ENCODE measurements at places on chromosomes 12 and 14. TPM values are rescaled to one million over a fixed set of nuclear protein-coding genes. Genes with fewer than 3 reads are reported as not detected.

The HSPA2 gene
- 16.3 TPM for polyA plus RNA-seq

The SLC5A8 gene
- 28.2 TPM for polyA plus RNA-seq

DNA sequence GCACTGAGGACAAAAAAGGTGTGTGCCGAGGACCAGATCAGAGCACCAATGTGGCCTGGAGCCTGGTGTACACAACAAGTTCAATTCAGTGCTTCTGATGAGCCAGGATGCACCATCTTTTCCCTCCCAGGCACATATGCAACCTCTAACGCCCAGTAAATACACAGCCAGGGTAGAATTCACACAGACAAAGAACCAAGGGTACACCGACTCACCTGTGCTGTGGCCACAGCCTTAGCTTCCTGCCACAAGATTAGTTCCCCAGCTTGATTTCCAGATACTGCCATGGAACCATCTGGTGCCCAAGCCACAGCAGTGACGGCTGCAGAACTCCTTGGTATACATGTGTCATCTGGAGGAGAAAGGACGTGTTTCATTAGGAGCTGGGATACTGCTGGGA lies 29.4 kb downstream of the PARP2 start:
- DNase-seq, result no peak

DNA sequence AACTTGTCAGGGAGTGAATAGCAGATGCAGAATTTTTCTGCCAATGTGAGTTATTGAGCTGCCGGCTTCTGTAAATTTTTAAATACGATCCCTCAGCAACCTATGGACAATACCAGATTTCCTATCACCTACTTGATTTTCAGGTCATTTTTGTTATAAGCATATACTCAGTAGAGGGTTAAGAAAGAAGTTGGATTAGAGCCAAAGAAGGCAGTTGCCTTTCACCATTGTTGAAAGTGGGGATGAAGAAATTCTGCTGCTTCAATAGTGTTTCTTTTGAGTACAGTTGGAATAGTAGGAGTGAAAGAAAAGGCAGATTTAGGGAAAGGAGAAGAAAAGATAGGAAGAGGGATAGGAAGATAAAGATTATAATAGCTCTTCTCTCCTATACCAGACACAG lies 197.1 kb downstream of the ATP23 start:
- DNase-seq, result no peak

GRCh38 chr14:57999471-57999870 lies 133.6 kb upstream of the SLC35F4 start:
- no peak for DNase-seq

The CCDC197 gene
- not detected for polyA plus RNA-seq

- no peak for DNase-seq
Measured at GRCh38 chr12:79925492-79925891, 9.4 kb downstream of the PPP1R12A start.

The LTBP2 gene
- polyA plus RNA-seq, result 2.5 TPM
